Dermis blood vessel endothelial cell (primary cell): ENCODE measurements at places on chromosomes 13 and 19. TPM values are rescaled to one million over a fixed set of nuclear protein-coding genes. Genes with fewer than 3 reads are reported as not detected.

- peak; percentile 97 for DNase-seq
Measured at GRCh38 chr13:105442949-105443699, 1092.3 kb downstream of the EFNB2 start.

MAMSTR gene
- 0.09 and 0.51 TPM in 2 replicates for total RNA-seq

DNA sequence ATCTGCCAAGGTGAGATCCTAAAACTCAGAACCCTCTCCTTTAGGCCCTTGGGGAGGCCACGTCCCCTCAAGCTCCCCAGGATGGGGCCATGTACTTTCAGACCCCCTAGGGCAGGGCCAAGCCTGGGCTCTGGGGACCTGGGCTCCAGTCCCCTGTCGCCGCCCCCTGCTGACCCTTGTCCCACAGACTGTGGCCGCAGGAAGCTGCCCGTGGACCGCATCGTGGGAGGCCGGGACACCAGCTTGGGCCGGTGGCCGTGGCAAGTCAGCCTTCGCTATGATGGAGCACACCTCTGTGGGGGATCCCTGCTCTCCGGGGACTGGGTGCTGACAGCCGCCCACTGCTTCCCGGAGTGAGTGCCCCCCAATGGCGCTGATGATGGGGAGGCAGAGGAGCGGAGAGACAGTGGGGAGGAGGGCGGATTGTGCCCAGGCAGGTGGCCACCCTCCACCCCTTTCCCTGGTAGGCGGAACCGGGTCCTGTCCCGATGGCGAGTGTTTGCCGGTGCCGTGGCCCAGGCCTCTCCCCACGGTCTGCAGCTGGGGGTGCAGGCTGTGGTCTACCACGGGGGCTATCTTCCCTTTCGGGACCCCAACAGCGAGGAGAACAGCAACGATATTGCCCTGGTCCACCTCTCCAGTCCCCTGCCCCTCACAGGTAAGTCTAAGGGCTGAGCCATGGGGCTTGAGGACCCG lies 18.8 kb downstream of the HPN start:
- DNase-seq = no peak

TSKS gene
- total RNA-seq = 0.17 TPM in 1 of 2 replicates, not detected in the other

TINCR gene
- under 0.01 TPM in 1 of 2 replicates, not detected in the other for total RNA-seq

- no peak for DNase-seq
Measured at GRCh38 chr19:14580623-14581237, 2.2 kb upstream of the CLEC17A start.

DNA sequence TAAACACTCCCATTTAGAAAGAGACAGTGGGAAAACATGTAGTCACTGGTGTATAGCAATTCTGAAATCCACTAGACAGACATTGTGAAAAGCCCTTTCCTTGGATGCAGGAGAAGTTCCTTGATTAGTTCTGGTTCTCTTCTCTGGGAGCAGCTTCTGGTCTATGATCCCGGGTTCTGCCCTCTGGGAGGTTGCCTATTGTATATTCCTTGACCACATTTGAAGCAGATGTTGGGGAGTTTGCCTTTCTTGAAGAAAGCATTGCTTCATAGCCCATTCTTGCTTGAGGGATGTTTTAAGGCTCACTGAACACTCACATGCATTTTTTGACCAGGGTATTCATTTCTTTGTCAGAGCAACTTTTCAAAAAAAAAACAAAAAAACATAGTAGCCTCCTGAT lies 211.9 kb downstream of the NDFIP2 start:
- DNase-seq = no peak

FCER2 gene
- not detected in 2 replicates for total RNA-seq

DNA sequence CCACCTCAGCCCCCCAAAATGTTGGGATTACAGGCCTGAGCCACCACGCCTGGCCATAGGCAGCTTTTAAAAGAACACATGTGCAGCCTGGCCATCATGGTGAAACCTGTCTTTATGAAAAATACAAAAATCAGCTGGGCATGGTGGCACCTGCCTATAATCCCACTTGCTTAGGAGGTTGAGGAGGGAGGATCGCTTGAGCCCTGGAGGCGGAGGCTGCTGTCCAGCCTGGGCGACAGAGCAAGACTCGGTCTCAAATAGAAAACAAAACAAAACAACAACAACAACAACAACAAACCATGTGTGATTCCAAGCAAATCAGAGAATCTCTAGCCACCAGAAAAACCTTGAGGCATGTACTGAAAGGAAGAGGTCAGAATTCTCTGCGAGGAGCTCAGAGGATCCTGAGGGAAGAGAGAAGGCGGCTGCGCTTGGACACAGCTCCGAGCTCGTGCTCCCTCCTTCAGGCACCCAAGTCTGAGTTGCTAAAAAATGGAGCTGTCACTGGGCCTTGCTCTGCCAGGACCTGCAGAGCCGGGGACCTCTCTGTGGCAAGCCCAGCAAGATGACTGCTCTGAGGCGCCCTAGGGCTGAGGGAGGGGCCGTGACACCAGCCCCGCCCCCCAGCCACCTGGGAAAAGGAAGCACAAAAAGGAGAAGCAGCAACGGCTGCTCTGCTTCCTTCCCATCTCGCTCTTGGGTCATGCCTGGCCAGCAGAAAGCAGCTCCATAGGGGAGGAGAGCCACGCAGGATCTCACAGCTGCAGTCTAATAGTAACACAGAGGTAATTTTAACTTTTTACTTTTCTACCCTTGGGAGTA lies at the start of gene ARL11:
TSS of gene ARL11 (plus strand) at position 677 of the 822 bp plus-strand sequence. CDS start 1,941 bp downstream, outside the sequence.
- no peak for DNase-seq

DNA sequence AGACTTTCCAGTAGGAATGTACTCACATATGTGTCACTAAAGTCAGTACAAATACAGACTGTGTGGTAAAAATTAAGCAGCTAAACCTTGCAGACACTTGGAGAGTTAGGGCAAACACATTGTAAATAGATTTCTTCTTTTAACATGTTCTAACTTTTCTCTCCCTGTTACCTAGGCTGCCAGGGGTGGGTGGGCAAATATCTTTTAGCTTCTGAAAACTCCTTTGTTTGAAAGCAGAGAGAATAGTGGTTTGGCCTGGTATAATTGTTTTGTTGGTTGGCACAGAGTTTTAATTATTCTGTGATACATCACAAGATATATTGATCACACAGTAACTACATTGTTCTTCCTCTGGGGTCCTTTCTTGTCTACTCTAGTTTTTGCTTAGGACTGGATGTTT lies 289.8 kb upstream of the DACH1 start:
- no peak for DNase-seq

DNA sequence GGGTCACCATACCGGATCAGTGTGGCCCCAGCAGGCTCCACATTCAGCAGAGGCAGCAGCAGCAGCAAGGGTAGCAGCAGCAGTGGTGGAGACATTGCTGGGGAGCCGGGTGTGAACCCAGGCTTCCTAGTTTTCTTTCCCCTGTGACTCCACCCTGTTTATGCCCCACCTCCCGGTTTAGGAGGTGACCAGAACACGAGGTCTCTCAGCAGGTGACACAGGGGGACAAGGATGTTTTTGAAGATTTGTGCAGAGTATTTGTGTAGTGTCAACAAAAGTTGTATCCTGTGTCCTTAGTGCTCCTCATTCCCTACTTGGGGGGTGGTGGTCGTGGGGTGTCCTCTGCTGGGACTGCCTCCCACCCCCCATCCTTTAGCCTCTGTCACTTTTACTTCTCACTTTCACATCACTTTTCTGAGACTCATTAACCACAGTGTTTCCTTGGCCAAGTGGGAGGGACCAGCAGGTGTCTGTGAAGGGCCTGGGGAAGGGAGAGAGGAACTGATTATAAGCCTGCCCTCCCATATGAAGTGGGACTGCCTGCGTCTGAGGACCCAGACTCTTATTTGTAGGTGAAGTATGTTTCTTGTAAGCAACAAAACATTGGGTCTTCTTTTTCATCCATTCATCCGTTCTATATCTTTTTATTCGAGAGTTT lies 15.6 kb upstream of the KCNC3 start:
- no peak for DNase-seq

GRCh38 chr19:1851654-1852580 lies 3.6 kb upstream of the REXO1 start:
- no peak for DNase-seq

SOX1 gene
- not detected in 2 replicates for total RNA-seq

DNA sequence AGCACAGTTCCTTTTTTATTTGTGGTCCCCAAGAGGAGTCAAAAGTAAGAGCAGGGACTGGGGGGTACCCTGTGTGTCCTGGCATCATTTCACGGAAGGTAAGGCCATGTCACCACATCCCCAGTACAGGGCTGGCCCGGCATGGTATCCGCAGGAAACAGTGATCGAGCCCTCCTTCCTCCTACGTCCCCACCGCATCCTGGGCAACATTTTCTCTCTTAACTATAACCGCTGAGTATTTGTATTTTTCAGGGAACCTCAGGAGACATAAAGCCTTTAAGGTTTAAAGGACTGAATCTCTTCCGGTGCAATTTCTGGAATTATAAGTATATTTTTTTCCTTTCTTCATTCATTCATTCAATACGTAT lies 13.6 kb upstream of the LATS2 start:
- peak; percentile 68 for DNase-seq

DNA sequence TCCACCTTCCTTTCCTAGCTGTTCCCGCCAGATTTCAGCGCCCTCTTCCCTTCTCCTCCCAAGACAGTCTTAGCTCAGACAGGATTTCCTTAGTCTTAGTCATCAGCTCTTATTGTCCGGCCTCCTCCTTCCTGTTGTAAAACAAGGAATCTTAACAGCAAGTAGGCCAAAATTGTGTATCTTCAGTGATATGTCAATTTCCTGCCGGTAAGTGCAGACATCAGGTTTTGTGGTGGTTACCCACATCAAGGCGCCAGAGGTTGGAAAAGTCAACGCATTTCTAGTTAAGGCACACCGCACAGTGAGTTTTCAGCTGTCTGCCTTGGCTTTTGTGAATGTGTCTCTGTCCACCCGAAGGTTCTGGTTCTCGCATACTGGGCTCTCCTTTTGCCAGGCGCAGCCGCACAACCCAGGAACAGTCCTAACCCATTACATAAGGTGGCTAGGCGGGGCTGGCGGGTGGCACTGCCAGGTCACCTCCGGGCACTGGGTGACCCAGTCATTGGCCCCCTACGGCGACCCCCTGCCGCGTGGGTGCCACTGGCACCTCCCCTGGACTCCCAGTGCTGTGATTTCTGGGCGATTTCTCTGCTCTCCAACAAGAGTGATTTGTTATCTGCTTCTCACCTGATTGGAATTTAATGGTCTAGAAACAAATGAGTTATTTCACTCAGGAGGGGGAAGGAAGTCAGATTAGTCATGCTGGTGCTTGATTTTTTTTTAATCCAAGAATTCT lies 12.9 kb downstream of the COL4A2 start:
- peak; percentile 88 for DNase-seq

KISS1R gene
- total RNA-seq = not detected in 2 replicates

CLDN10 gene
- 0.88 and 1.2 TPM in 2 replicates for total RNA-seq

DNA sequence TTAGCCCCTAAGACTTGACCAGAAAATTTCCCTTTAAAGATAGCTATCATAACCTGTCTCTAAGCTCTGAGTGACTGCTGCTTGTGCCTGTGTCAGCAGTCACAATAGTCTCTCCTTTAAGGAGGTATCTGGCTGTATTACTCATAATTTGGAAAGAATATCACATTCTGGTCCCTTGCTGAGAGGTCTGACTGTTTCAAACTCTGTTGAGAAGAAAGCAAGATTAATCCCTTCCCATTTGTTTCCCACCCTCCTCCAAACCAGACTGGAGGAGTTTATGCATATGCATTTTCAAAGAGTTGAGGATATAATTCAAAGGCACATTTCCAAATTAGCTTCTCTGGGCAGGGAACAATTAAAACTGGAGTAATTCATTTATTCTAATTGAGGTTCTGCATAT lies 2.3 kb downstream of the HTR2A start:
- DNase-seq = no peak
